ENCODE measurements at places on chromosomes 1 and 21.
A peak's percentile ranks its signal among the peaks of the same experiment; 100 is the strongest.

DNA sequence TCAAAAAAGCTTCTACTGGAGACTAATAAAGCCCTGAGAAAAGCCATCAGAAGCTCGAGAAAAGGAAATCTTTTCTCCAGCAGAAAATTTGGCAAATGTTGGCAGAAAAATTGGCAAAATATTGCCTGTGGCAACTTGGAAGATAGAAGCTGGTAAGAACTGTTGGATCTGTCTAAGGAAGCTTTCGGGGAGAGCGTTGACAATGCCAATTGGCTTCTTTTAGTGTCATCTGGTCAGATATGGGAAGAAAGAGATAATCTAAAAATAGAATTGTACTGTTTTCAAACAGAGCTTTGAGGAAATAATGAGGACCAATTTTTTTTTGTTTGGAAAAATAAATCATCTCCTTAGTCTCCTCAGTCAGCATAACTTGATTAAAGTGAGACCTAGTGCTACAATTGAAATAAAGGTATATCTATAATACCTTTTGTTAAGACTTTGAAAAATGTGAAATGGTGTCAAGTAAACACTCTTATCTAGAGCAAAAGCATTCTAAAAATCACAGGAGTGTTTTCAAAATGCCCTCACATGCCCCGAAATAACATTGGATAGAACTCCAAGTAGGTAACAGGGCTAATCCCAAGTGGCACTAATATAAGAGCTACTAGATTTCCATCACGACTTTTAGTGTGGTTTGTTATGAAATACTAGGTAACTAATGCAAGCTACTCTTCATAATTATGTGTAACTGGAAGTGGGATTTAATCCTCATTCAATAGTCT lies 882.2 kb upstream of the B3GALT2 start:
- DNase-seq = no peak

GRCh38 chr1:165168467-165168866 lies 188.0 kb downstream of the LMX1A start:
- DNase-seq = no peak

GRCh38 chr1:199616947-199617346 lies 410.6 kb upstream of the NR5A2 start:
- DNase-seq = no peak

GRCh38 chr1:87212431-87213134 lies 116.1 kb upstream of the LMO4 start:
- no peak for DNase-seq

DNA sequence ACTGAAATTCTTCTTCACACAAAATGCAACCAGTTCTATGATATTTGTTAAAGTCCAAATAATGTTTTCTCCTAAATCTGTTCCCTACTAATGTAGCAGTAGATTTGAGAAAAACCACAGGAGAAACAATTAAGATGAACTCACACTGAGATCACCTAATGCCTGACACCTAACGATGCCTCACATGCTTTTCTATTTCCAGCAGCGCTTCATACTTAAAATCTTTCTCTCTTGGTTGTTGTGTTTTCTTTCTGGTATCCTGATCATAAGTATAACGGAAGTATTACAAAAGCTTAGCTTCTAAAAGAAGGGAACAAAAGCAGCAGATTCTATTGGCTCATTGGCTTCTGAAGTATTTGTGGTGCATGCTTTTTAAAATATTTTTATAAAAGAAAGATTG lies 267.2 kb upstream of the SGIP1 start:
- no peak for DNase-seq

DNA sequence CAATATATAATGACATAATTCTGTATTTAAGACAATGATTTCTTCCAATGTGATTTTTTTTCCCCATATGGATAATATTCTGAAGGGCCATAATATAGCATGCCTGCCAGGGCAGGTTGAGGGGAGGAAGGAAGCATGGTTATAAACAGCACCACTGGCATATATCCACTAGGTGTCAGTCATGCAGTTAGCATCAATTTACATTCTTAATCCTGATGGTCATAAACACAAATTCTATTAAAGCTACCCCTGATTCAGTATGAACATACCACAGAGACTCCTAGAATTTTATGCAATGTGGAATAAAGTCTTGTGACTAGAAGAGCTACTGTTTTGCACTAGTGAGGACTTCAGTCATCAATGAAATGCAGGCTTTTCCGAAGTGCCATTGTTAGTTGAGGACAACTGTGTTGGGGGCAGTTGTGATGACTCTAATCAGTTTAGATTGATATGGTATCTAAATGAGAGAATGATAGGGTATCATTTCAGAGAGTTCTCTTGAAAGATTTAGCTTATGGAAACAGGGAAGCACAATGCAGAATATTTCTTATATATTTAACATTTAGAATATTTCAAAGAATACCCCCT lies 342.7 kb upstream of the NR5A2 start:
- DNase-seq = peak; percentile 43

DNA sequence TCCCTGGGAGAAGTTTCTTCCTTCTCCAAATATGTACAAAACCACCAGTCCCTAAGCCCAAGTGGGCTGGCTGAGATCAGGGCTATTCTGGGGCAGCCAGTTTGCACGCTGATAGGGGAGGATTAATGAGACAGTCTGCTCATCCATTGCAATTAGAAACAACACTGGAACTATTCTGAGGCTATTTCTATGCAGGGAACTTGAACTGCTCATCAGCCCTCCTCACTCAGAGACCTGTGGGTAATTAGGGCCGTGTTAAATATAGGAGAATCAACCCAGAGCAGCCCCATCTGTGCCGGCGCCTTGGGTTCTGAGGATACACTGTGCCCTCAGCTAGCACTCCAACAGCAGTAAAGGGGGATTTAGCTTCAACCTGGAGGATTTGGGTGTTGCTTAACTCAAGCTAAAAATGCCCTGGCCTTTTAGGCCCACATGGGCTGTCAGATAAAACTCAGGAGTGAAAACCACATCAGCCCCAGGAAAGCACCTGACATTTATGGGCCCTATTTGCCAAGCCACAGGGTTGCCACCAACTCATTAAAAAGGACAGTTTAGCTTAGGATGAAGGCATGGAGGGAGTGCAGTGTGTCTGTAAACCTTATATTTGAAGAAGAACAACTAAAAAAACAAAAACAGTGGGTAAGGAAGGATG lies 53.9 kb downstream of the DUSP10 start:
- DNase-seq = no peak

- no peak for DNase-seq
Measured at GRCh38 chr1:60715970-60716369, 366.4 kb upstream of the NFIA start.

DNA sequence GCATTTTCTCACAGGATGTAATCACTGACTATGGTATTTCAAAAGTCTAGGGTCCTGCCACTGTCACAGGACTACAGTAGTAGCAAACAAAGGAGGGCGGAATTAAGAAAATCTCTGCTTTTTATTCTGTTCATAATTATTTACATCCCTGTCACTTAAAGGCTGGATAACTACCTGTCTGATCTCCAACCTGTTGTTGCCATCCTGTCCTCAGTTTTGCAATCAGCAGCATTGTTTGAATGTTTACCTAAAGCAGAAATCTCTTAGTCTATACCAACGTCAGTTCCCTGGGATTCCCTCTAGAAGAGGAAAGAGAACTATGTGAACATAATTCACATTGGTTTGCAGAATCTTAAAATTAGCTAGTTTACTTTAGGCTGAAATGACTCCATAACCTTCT lies 218.5 kb downstream of the PBX1 start:
- no peak for DNase-seq

DNA sequence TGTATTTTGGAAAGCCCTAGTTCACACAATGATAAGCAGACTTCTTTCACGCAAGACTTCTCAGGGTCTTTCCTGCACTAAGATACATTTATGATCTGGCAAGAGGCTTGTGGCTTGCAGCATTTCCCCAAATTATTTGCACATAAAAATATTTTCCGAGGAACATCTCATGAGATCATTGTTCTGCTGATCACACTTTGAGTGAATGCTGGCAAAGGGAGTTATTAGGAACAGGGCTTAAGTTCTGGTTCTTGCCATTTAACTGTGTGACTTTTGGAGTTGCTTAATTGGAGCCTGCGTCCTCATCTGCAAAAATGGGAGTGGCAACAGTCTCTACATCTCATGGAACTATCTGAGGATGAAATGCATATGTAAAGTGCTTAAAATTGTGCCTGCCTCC lies 50.2 kb downstream of the GADD45A start:
- DNase-seq = no peak

DNA sequence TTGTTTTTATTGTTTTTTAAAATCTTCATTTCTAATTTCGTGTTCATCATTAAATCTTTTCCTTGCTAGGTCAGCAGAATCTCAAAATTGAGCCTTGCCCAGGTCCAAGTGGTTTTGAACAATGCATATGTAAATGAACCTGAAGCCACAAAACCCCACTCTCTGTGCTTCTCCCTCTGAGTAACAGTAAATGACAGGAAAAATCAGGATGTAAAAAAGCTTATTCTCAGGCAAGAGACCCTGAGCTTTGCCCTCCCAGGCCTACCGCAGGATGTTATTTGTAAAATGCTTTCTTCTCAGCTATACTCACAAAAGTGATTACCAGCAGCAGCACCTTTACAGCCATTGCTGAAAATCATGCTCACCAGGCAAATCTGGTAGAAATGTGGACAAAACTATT lies 47.6 kb downstream of the TYW3 start:
- no peak for DNase-seq

DNA sequence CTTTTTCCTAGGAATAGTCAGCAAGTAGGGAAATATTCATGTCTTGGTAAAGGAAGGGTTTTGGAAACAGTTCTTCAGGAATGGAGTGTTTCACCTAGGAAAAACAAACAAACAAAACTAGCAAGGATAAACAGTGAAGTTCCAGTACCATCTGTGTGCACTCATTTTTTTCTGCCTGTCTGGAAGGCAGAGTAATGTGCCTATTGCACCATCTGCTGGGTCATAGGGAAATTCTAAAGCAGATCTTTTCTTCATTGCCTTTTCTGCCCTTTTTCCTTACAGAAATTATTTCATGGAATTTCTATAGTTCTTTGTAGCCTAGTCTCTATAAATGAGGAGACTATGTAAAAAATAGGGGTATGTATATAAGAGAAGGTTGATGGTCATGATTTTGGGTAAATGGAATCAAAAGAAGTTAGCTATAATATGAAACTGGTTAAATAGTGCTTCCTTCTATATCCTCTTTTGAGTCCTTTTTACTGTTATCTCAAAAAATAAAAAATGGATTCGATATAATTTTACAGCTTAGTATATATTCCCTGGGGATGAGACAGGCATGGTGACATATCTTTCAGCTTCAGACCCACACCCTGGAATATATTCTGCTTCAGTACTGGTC lies 3.4 kb upstream of the HRNR start:
- DNase-seq = no peak

- no peak for DNase-seq
Measured at GRCh38 chr1:55816456-55817426, 601.6 kb upstream of the USP24 start.

DNA sequence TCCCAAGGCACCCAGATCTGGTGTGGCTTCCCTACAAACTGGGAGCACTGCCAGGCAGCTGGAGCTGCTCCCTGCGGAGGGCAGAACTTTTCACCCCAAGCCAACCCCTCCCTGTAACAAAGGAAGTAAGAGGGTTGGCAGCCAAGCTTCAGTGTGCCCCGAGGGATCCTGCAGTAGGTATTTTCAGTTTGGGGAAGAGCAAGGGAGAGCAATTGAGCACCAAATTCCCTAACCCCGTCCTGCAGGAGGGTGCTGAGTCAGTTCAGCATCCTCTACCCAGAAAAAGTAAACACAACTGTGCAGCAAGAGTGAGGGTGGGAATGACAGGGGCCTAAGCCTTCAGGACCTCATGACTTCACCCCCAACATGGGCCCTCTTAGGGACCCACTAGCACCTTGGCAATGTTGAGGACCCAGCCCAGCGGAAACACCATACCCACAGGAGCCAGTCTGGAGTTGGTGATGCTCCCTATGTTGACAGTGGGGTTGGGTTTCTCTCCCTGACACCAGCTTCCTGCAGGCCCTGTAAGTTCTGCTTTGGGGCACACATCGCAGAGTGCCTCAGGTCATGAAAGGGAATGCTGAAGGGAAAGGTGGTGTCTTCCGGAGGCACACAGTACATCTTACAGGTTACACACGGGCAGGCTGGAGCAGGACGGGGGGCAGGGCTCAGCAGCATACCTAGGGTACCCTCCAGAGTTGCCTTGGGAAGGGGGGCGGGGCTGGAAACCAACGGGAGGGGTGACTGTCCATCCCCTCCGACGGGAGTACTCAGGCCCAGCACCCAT lies 14.8 kb downstream of the SH3BP5L start:
- DNase-seq = no peak

- peak; percentile 41 for DNase-seq
Measured at GRCh38 chr1:237938553-237938952, 47.8 kb upstream of the ZP4 start.

DNA sequence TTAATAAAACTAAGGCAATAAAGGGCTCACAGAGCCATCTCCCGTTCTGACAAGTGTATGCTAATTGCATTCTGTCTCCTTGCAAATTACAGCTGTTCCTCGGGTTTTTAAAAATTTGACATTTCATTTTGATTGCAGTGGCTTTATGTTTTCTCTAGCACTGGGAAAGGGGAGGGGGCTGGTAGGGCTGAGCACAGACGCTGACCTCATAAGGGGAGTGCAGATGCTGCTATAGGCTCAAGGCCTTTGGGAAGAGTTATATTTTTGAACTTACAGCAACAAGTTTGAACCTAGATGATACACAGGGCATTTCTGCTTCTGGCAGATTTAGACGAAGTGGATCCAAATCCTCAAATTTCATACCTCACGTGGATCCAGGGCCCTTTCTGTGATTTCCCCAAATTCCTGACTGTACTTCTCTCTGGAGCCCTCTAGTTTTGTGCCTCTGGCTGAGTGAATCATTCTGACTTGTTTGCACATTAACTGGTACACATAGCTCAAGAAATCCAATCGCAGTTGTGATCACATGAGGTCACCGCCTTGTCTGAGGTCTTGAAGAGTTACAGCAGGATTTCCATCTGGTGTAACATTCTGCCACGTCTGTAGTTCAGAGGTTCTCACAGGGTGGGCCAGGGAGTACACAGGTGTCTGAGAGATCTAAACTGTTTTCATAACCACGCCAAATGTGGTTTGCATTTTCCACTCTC lies 230.3 kb downstream of the C1orf94 start:
- no peak for DNase-seq

DNA sequence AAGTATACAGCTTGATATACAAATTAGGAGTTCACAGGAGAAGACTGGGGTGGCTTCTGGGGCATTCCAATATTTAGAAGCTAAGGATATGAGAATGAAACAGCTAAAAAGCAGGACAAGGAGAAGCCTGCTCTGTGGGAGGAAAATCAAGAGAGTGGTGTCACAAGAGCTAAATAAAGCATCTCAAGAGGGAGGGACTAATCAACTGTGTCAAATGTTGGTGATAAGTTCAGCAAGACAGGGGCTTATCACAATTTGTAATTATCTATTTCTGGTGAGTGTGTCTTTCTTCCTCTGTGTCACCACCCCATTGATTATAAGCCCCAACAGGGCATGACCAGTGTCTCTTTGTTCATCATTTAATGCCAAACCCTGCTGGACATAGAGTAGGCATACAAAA lies 295.8 kb upstream of the DUSP10 start:
- DNase-seq = no peak

GRCh38 chr21:14737922-14738321 lies 191.8 kb upstream of the SAMSN1 start:
- peak; percentile 49 for DNase-seq

GRCh38 chr1:152960452-152961044 lies 9.9 kb upstream of the SPRR4 start:
- peak; percentile 29 for DNase-seq

Measured in K562 (cell line).